Calu3 (cell line): ENCODE measurements at places on chromosomes 3 and 15. TPM values are rescaled to one million over a fixed set of nuclear protein-coding genes. Genes with fewer than 3 reads are reported as not detected.

CHRFAM7A gene
- total RNA-seq = 1.4 TPM in 1 of 2 replicates, not detected in the other

TMEM207 gene
- total RNA-seq = 0.57 and 1.4 TPM in 2 replicates

TXNRD3 gene
- 15.7 and 17.0 TPM in 2 replicates for total RNA-seq

RAB5A gene
- 66.7 and 75.4 TPM in 2 replicates for total RNA-seq

CERS3 gene
- 0.42 and 0.61 TPM in 2 replicates for total RNA-seq

GRCh38 chr3:138219255-138219654 is 32.2 kb downstream of the ARMC8 start:
- peaks cover 2% of the 10 kb centered on the region for H3K36me3 ChIP-seq
- peaks cover 14% of the 10 kb centered on the region for H3K4me1 ChIP-seq
- no peak for DNase-seq
- H3K27me3 ChIP-seq = no peaks in the 10 kb centered on the region
- no peak overlapping the region for H3K4me3 ChIP-seq
- no peak overlapping the region for H3K27ac ChIP-seq

GRCh38 chr3:192879346-192880031 is 38.2 kb downstream of the MB21D2 start:
- H3K27me3 ChIP-seq = no peaks in the 10 kb centered on the region
- DNase-seq = peak; percentile 83
- peak overlapping the region; percentile 66 for H3K27ac ChIP-seq

GRCh38 chr3:78832785-78833204 is 935.0 kb downstream of the ROBO1 start:
- no peak overlapping the region for H3K27ac ChIP-seq
- DNase-seq = no peak
- no peaks in the 10 kb centered on the region for H3K36me3 ChIP-seq

DNA sequence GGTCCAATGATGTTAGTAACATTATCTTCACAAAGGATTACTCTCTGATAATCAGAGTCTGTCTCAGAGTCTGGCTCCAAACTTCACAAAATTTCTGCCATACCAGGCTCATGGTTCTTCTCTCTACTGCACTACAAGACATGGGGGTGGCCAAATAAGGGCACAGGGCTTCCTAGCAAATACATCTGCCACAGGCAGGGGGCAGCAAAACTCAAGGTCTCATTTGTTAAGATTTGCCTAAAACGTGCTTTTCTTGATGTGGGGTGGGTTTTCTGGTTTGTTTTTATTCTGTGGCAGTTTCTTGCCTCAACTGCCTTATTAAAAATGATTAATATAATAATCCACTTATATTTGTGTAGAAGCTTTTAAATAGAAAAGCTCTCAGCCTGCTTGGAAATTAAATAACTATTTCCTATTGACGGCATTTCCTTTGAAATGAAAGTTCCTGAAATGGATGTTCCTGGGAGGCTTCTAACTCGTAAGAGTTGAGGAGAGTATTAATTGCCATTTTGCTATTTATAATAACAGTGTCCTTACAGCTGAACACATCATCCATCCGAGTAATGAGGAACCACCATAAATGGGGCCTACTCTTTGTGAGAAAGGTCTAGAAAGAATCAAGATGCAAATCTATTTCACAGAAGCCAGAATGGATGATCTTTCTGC is 53.8 kb downstream of the SST start:
- no peak overlapping the region for H3K27ac ChIP-seq
- no peaks in the 10 kb centered on the region for H3K36me3 ChIP-seq
- no peaks in the 10 kb centered on the region for H3K4me1 ChIP-seq
- H3K27me3 ChIP-seq = no peaks in the 10 kb centered on the region

- no peak for DNase-seq
- no peaks in the 10 kb centered on the region for H3K27me3 ChIP-seq
- H3K4me3 ChIP-seq = no peak overlapping the region
- peaks cover 3% of the 10 kb centered on the region for H3K4me1 ChIP-seq
- H3K36me3 ChIP-seq = no peaks in the 10 kb centered on the region
Observed at GRCh38 chr3:70861855-70862254, 549.4 kb upstream of the MDFIC2 start.

GRCh38 chr15:57012556-57012955 is 94.1 kb downstream of the TCF12 start:
- DNase-seq = no peak
- peaks cover 51% of the 10 kb centered on the region for H3K4me1 ChIP-seq
- no peaks in the 10 kb centered on the region for H3K27me3 ChIP-seq
- H3K36me3 ChIP-seq = peaks cover 11% of the 10 kb centered on the region
- H3K4me3 ChIP-seq = no peak overlapping the region
- H3K27ac ChIP-seq = no peak overlapping the region

GRCh38 chr15:69039516-69040225 is 25.2 kb downstream of the NOX5 start:
- no peak overlapping the region for H3K4me3 ChIP-seq
- peaks cover 26% of the 10 kb centered on the region for H3K4me1 ChIP-seq
- peaks cover 8% of the 10 kb centered on the region for H3K27me3 ChIP-seq
- H3K36me3 ChIP-seq = no peaks in the 10 kb centered on the region
- no peak overlapping the region for H3K27ac ChIP-seq

DNA sequence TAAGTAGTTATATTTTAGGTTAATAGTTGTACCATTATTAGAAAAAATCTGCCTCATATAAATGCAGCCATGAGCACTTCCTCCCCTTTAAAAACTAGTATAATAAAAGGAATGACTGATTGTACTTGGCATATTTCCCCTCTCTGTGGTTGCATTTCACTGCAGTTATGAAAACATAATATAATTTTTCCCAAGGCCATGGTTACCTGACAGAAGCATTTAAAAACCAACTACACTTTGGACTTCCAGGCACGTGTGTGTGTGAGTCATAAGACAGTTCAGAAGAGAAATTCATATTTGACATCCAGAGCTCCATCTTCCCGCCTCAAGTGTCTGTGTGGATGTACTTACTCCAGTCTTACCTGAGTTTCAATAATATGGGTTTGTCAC is 828.2 kb upstream of the CFAP20DC start:
- no peak overlapping the region for H3K4me3 ChIP-seq
- no peak for DNase-seq
- H3K4me1 ChIP-seq = no peaks in the 10 kb centered on the region
- no peaks in the 10 kb centered on the region for H3K36me3 ChIP-seq

- no peak overlapping the region for H3K4me3 ChIP-seq
- H3K4me1 ChIP-seq = peaks cover 57% of the 10 kb centered on the region
- H3K27ac ChIP-seq = peak overlapping the region; percentile 48
Observed at GRCh38 chr15:74243431-74243830, 7.3 kb downstream of the CCDC33 start.

GRCh38 chr3:166455744-166456143 is 618.5 kb upstream of the BCHE start:
- H3K4me1 ChIP-seq = no peaks in the 10 kb centered on the region
- no peaks in the 10 kb centered on the region for H3K27me3 ChIP-seq
- no peaks in the 10 kb centered on the region for H3K36me3 ChIP-seq
- no peak for DNase-seq
- H3K27ac ChIP-seq = no peak overlapping the region

DNA sequence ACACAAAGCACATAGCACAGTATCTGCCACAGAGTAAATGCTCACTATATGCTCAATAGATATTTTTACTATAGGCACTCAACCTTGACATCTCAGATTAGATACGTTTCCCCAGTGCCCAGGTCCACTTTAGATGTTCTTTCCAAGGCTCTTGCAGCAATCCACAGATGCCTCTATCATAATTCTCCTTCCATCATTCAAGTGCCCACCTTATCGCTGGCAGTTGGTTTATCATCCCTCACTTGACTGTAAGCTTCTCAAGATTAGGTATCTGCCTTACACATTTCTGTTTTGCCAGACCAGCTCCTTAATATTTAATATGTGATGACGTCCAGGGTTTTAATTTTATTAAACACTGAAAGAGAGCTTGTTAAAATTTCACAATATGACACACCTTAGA is 8.6 kb downstream of the NCEH1 start:
- no peak for DNase-seq
- peak overlapping the region; percentile 0 for H3K4me3 ChIP-seq
- peaks cover 12% of the 10 kb centered on the region for H3K36me3 ChIP-seq

DNA sequence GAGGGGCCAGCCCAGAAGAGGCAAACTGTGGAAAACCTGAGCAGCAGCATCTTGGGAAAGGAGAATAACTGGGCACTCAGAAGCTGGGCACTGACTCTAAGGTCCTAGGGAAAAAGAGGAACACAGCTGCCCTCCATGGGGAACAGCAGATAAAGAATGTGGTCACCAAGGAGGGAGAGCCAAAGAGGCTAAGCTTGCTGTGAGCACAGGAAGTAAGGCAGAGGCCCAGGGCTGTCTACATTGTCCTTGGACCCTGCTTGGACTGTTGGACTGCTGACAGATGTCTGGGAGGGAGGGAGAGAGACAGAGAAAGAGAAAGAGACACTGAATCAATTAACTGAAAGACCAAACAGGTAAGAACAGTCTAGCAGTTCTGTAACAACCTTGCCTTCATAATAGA is 4.5 kb upstream of the MNS1 start:
- H3K27ac ChIP-seq = peak overlapping the region; percentile 29
- DNase-seq = no peak
- no peaks in the 10 kb centered on the region for H3K27me3 ChIP-seq
- no peak overlapping the region for H3K4me3 ChIP-seq

GRCh38 chr15:63255489-63255990 is 21.9 kb upstream of the APH1B start:
- H3K36me3 ChIP-seq = no peaks in the 10 kb centered on the region
- H3K4me3 ChIP-seq = no peak overlapping the region
- H3K27ac ChIP-seq = no peak overlapping the region
- H3K4me1 ChIP-seq = peaks cover 25% of the 10 kb centered on the region

GRCh38 chr3:127408684-127409420 is 121.0 kb upstream of the PRR20G start:
- no peak overlapping the region for H3K27ac ChIP-seq
- H3K4me1 ChIP-seq = peaks cover 7% of the 10 kb centered on the region
- H3K27me3 ChIP-seq = peaks cover 96% of the 10 kb centered on the region
- no peak overlapping the region for H3K4me3 ChIP-seq
- H3K36me3 ChIP-seq = no peaks in the 10 kb centered on the region

DNA sequence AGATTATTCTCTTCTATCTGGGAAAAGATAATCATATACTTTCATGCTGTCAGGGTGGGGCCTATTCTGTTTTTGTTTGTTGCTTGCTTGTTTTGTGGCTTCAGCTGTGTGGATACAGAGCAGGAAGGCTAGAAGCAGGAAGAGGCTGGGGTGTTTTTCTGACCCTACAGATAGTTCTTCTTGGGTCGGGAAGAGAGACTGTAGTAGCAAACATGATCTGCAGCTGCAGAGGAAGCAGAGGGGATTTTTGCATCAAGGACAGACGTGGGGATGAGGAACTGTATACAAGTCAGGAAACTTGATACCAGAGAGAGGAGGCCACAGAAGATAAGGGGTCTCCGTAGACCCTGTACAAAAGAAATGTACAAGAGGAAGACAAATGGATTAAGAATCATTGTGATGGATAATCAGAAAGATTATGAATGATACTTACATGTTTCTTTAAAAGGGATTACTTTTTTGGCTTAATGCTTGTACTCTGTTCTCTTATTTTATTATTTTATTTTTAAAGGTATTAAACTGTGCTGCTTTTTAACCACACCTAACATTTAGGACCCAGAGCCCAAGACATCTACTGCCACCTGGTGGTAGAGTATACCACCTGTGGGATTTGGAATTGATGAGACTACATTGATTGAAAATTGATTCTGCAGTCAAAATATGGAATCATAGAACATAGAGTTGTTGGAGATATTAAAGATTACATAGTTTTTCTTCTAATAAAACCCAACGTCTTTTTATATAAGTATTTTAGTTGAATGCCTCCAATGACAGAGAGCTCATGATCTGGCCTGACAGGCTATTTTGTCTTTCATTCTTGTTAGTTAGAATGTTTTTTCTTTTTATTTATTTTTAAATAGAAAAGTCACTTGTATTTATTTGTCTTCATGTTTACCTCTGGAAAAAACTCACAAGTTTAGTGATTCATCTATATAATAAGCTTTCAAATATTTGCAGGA is 87.3 kb upstream of the ROPN1 start:
- H3K27ac ChIP-seq = no peak overlapping the region
- H3K4me1 ChIP-seq = no peaks in the 10 kb centered on the region
- peaks cover 79% of the 10 kb centered on the region for H3K27me3 ChIP-seq
- H3K36me3 ChIP-seq = no peaks in the 10 kb centered on the region
- DNase-seq = peak; percentile 31

GRCh38 chr3:153315781-153316180 is 153.8 kb downstream of the RAP2B start:
- H3K27ac ChIP-seq = no peak overlapping the region
- no peaks in the 10 kb centered on the region for H3K36me3 ChIP-seq
- H3K4me1 ChIP-seq = no peaks in the 10 kb centered on the region
- DNase-seq = no peak
- no peak overlapping the region for H3K4me3 ChIP-seq

DNA sequence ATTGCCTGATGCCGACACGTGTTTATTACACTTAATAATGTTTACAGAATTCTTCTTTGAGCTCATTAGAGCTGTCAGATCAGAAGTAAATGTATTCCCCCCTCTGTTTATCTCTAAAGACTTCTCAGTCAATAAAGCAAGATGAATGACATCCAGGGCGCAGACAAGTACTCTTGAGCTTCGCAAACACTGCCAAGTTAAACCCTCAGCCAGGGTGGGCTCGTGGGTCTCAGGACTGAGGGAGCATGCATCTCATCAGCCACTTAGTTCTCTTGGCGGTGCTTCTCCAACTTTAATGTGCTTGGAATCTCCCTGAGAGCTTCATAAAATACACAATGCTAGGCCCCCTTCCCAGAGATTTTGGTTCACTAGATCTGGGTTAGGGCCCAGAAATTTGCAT is 333.9 kb upstream of the THRB start:
- peaks cover 16% of the 10 kb centered on the region for H3K36me3 ChIP-seq
- H3K4me3 ChIP-seq = peak overlapping the region; percentile 88
- H3K4me1 ChIP-seq = peaks cover 14% of the 10 kb centered on the region
- peaks cover 14% of the 10 kb centered on the region for H3K27me3 ChIP-seq
- no peak for DNase-seq
